ENCODE measurements at places on chromosomes 2 and 18.
A peak's percentile ranks its signal among the peaks of the same experiment; 100 is the strongest.

- no peak for DNase-seq
Measured at GRCh38 chr2:195672674-195673073, 15.6 kb downstream of the SLC39A10 start.

DNA sequence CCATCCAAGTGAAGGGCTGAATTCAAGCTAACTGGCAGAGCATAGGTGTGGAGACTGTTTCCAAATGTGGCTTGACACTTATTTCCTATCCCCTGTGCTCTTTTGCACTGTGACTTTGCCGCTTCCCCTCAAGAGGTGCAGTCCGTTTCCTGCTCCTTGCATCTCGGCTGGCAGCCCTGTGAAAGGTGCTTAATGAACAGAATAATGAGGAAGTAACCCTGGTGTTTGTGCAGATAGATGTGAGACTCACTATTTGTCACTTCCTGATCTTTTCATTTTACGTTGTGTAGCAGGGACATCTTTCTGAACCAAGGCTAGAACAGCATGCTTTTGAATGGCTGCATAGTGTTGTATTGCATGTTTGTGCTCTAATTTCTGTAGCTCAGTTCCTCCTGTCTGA is 60.8 kb downstream of the CEP192 start:
- no peak for DNase-seq

- DNase-seq: no peak
Measured at GRCh38 chr18:46152808-46153617, 48.8 kb downstream of the HAUS1 start.

DNA sequence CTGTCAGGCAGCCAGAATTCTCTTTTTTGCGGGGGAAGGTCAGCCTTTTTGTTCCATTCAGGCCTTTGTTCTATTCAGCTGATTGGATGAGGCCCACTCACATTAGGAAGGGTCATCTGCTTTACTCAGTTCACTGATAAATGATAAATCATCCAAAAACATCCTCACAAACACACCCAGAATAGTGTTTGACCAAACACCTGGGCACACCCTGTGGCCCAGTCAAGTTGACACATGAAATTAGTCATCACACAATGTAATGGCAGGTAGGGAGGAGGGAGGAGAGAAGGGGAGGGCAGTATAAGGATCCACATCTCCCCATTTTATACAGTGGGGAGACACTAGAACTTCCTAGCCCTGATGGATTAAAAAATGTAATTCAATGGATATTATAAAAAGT is 8.3 kb upstream of the RMC1 start:
- DNase-seq: no peak

DNA sequence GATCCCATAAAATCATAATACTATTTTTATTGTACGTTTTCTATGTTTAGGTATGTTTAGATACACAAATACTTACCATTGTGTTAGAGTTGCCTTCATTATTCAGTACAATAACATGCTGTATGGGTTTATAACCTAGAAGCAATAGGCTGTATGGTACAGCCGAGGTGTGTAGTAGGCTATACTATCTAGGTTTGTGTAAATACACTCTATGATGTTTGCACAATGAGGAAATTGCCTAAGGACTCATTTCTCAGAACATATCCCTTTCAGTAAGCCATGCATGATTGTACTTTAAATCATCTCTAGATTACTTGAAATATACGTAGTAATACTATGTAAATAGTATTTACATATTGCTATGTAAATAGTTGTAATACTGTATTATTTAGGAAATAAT is 156.7 kb downstream of the CDCA7 start:
- peak; percentile 54 for DNase-seq

- no peak for DNase-seq
Measured at GRCh38 chr2:149629026-149629425, 41.5 kb upstream of the MMADHC start.

- no peak for DNase-seq
Measured at GRCh38 chr2:105793196-105793975, 48.7 kb downstream of the NCK2 start.

DNA sequence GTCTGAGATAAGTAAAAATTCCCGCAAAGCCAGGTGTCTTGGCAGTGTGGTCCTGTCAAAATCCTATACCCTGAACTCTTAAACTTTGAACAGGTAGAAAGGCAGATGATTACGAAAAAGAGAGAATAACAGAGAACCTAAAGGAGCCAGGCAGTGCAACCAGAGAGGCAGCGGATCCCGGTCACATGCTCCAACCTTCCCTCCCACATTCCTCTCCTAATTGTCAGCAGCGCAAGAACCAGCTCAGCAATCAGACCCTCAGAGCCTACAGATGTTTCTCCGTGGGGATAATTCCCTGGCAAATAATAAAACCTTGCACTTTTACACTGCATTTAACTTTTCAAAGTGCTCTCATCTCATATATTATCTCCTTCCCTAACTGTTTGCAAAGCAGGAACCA is 124.8 kb downstream of the EPHA4 start:
- no peak for DNase-seq

Data from NCI-H748 treated with DMSO at 0.1 percent for 48 hours (cell line).